ENCODE measurements at places on chromosomes 2 and 18.
A peak's percentile ranks its signal among the peaks of the same experiment; 100 is the strongest.

GRCh38 chr2:185947722-185948121, 209.1 kb downstream of the FSIP2 start:
- DNase-seq, result no peak

- no peak for DNase-seq
Measured at GRCh38 chr2:45728458-45728942, 77.0 kb downstream of the PRKCE start.

GRCh38 chr2:125543968-125544514, 1111.9 kb upstream of the GYPC start:
- no peak for DNase-seq

GRCh38 chr2:67851016-67851415, 211.8 kb downstream of the C1D start:
- DNase-seq, result no peak

DNA sequence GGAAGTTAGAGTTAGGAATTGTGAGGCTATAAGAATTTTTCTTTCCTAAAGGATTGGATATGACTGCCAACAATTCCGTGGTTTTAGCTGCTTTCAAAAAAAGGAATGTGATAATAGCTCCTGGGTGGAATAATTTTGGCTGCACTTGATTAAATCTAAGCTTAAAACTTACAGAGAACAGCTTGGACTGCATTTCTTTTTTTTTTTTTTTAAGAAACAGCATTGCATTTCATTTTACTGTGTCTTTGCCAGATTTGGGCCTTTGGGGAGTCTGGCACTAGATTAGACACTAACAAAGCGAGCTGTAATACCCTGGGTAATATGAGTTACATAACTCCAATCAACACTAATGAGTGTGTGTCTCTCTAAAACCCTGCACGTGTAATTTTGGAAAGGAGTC, 37.8 kb upstream of the ZNF397 start:
- DNase-seq, result no peak

DNA sequence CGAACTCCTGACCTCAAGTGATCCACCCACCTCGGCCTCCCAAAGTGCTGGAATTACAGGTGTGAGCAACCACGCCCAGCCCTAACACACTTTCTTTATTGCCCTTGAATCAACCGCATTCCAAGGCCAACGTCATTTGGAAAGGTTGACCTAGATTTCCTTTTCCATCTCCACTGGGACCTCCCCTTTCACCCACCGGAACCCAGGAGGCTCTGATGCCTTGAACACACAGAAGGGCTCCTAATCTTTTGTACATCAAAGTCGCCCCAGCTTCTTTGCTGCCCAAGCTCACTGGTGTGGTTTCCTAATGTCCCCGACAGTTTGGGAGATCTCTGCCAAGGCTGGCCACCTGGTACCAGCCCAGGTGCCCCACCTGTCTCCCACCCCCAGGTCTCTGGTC, 46.2 kb upstream of the CAB39 start:
- no peak for DNase-seq

DNA sequence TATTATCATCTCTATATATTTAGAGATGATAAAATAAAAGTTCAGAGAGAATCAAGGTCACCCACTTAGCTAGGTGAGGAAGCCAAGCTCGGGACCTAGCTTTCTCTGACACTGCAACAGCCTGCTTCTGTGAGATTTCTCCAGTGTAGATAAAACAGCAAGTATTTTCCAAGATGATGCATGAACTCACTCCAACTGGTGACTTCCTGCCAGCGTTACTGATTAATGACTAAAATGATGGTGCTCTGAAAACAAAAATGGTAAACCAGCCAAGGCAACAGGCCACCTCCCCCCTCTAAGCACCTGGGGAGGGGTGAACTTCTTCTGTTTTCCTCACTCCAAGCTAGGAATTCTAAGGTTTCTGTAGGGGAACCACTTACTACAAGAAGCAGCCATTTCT, 510.2 kb upstream of the ID2 start:
- no peak for DNase-seq

GRCh38 chr2:124080281-124081153, 55.4 kb downstream of the CNTNAP5 start:
- no peak for DNase-seq

DNA sequence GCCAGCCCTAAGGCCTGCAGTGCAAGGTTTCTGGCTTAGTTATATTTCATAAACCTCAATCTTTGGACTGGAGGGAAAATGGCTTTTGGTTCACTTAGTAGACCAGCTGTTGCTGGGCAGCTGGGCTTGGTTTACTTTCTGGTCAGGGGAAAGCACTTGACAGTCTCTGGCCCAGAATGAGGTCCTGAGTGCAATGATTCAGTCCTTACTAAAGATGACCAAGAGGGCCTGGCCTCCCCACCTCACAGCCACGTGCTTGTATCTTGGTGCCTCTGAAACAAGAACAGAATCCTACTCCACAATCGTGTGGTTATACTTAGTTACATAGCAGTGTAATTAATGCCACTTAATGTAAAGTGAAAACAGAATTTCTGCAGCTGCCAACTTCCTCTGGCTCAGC, 325.5 kb upstream of the MEIS1 start:
- DNase-seq, result no peak

DNA sequence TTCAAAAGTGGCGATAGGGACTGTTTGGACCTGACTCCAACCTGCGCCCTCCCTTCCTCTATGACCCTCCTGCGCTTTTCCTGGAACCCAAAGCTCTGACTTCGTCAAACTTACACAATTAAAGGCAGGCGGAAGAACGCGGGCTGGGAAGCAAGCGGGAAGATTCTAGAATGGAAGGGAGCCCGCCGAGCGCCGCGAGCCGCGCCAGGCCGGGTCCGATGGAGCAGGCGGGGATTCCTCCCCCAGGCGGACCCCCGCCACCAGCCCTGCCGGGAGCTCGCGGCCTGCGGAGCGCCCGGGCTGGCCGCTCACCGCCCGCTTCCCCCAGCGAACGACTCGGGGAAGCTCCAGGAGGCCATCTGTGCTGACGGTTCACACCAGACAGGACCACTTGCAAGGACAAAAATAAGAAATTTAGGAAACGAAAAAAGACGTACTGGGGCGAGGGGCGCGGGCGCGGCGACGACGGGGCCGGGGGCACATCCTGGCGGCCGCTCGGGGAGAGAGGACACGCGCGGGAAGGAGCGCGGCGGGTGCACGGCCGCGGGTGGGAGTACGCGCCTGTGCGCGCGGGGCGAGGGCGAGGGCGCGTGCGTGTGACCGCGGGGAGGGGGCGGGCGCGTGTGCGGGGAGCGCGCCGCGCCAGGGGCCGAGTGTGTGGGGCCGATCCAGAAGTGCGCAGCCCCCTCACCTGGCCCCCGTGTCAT, 1.1 kb upstream of the SALL3 start:
- peak; percentile 84 for DNase-seq

- no peak for DNase-seq
Measured at GRCh38 chr2:205424326-205424725, 258.0 kb upstream of the NRP2 start.

All from vagina (tissue), 2 donors.